ENCODE measurements at places on chromosomes 16 and 17.

DNA sequence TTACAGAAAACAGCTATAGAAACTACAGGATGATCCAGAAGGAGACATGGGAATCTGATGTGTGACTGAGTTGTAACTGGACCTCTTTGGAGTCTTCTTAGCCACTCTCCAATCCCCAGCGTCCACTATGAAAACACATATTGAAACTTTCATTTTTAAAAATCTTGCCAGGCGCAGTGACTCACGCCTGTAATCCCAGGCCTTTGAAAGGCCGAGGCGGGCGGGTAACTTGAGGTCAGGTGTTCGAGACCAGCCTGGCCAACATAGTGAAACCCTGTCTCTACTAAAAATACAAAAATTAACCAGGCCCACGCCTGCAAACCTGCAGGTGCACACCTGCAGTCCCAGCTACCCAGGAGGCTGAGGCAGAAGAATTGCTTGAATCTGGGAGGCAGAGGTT, 53.3 kb downstream of the HIC1 start:
- peak; percentile 7 for DNase-seq

- DNase-seq = no peak
Measured at GRCh38 chr17:13989138-13989537, 80.2 kb upstream of the COX10 start.

- no peak for DNase-seq
Measured at GRCh38 chr16:67383284-67383683, 10.0 kb downstream of the TPPP3 start.

DNA sequence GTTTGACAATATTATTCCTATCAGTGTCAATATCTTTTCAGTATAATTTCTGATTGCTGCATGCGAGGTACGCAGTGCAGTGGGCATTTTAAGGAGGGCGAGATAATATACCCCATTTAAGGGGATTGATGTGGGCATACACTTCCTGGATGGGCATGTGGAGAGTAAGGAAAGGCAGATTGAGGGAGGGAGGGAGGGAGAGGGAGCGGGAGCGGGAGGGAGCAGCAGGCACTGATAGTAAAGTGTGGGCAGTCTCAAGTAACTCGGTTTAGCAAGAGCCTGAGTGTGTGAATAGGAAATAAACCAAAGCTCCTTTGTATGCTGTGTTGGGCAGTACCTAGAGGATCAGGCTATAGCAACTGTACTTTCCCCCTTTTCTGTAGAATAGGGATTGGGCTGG, 5.1 kb downstream of the BPTF start:
- no peak for DNase-seq

DNA sequence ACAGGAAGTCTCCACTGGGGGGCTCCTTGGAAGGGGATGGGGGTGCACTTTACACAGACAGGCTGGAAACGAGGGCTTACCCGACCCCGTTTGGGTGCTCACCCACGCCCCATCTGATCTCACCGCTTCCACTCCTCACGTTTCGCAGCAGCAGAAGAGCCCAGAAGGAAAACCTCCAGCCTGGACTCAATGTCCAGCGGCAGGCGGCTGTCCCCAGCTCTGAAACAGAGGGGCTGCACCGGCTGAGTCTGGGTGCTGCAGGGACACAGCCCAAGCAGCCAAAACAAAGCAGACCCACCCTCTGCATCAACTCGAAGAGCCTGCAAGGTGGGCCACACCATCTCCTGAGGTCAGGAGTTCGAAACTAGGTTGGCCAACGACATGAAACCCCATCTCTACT, 3.9 kb downstream of the MEAK7 start:
- no peak for DNase-seq

- DNase-seq = no peak
Measured at GRCh38 chr16:316741-317464, 33.9 kb downstream of the PDIA2 start.

DNA sequence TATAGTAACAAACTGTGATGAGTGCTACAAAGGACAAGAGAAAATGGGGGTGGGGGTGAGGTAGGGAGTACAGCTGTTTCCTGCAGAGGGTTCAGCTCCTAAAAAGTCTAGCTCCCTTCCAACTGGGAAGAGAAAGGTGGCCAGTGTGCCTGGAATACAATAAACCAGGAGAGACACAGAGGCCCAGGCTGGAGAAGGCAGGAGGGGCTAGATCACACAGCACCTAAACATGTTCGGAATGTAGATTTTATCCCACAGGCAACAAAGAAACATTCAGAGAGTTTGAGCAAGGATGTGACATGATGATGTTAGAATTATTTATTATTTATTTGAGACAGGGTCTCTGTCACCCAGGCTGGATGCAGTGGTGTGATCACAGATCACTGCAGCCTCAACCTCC, 10.2 kb downstream of the TEX2 start:
- no peak for DNase-seq

GRCh38 chr16:89187770-89188392, 12.5 kb downstream of the SLC22A31 start:
- DNase-seq = peak; percentile 42

DNA sequence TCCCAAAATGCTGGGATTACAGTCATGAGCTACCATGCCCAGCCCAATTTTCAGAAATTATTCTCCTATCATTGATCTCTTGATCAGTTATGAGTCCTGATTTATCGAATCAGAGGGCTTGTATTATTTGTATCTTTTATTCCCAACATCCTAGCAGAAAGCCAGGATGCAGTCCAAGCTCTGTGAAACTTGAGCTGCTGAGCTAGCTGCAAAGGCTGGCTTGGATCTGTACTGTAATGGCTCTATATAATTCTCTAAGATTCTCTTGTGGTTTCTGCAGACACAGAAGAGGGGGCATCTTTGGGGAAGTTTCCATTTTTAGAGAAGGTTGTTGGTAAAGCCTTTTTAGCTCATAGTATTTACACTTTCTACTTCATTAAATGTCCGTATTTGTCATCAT, 227.1 kb downstream of the MAP2K4 start:
- DNase-seq = no peak

- DNase-seq = no peak
Measured at GRCh38 chr16:77660311-77660710, 62.0 kb upstream of the NUDT7 start.

GRCh38 chr17:38970128-38970527, 2.9 kb upstream of the FBXO47 start:
- no peak for DNase-seq

- DNase-seq = no peak
Measured at GRCh38 chr17:30334421-30334820, 564 bp upstream of the TMIGD1 start.

DNA sequence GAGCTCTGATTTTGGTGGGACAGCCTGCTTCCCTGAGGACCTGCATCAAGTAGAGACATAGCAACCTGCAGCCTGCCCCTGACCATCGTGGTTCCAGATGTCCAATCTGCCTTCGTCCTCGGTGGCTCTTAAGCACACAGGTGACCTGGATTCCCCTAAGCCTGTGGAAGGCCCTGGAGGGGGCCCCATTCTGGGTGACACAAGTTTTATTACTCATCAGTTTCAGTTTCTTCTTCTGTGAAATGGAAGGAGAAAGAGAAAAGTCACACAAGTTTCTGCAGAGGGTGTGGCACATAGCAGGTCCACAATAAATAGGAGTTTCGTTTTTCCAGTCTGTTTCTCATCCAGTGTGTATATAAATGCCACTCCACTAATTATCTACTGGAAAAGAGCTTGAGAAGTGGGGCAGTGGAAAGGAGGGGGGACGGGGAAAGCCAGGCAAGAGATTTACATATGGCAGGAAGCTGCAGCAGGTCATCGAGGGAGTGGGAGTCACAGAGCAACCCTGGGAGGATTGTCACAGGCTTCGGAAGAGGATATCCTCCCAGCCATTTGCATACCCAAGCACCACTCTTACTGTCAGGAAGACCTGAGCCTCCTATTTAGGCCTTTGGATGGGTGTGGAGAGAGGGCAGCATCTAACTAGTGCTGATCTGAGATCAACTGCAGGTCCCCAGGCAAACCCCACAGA, 10.0 kb upstream of the NOS2 start:
- peak; percentile 34 for DNase-seq

GRCh38 chr16:50266337-50267091, at the start of gene ADCY7:
TSS of gene ADCY7 (plus strand) at chr16:50266551. CDS start at chr16:50288180, 21,629 bp downstream.
- DNase-seq = peak; percentile 83

DNA sequence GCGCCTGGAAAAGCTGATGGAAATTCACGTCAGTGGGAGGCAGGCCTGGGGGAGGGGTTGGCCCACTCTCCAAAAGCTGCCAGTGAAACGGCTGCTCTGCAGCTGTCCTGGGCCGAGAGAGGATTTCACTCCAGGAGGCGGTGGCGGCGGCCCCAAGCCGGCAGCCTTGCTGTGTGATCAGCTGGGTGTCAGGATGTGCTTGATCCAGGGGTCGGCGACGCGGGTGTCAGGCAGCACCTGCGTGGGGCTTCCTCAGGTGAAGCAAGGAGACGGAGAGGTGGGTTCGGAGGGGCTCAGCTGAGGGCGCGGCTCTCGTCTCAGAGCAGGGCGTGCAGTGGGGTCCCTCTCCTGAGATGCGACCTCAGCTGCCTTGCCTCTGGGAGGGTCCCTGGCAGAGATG, 7.0 kb downstream of the CBFA2T3 start:
- DNase-seq = no peak

- no peak for DNase-seq
Measured at GRCh38 chr17:30332057-30332542, 1.8 kb downstream of the TMIGD1 start.

GRCh38 chr16:19757026-19757425, 39.0 kb downstream of the IQCK start:
- DNase-seq = no peak

- DNase-seq = no peak
Measured at GRCh38 chr16:85279825-85280545, 167.7 kb upstream of the CIBAR2 start.

GRCh38 chr16:17748044-17748719, 277.4 kb upstream of the XYLT1 start:
- DNase-seq = no peak

- peak; percentile 54 for DNase-seq
Measured at GRCh38 chr17:3667366-3668278, 756 bp downstream of the TAX1BP3 start.

- DNase-seq = no peak
Measured at GRCh38 chr17:44049294-44050060, 17.0 kb downstream of the LSM12 start.

- peak; percentile 72 for DNase-seq
Measured at GRCh38 chr17:63946440-63947363, 14.6 kb upstream of the CD79B start.

DNA sequence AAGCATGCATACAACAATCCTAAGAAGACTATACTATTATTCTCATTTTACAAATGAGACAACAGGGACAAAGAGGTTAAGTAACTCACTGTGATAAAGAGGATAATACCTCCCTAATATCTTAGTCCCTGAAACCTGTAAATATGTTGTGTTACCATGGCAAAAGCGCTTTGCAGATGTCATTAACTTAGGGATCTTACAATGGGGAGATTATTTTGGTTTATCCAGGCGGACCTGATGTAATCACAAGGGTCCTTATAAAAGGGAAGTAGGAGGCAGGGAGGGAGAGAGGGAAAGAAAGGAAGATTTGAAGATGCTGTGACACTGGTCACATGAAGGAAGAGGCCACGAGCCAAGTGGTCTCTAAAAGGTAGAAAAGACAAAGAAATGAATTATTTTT, 164.7 kb downstream of the CNTNAP4 start:
- no peak for DNase-seq

DNA sequence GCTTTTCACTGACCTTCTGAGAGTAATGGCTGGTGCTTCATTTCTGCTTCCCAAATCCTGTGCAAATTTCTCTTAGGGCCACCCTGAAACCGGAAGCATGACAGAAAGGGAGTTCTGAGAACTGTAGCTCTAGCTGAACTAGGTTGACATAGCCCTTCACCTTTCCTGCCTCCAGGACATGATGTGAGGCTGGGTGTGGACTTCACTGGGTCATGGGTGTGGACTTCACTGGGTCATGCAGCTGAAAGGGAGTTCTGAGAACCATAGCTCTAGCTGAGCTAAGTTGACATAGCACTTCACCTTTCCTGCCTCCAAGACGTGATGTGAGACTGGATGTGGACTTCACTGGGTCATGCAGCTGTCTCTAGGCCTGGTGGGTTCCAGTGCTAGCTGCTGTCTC, 54.3 kb upstream of the NLRP1 start:
- no peak for DNase-seq

GRCh38 chr16:79850348-79850747, 249.8 kb upstream of the MAF start:
- no peak for DNase-seq

- no peak for DNase-seq
Measured at GRCh38 chr17:76511668-76512365, 10.6 kb upstream of the RHBDF2 start.

GRCh38 chr16:69865701-69866100, 85.4 kb upstream of the CLEC18A start:
- no peak for DNase-seq

GRCh38 chr17:50095626-50096037, 481 bp downstream of the PDK2 start:
- DNase-seq = no peak

GRCh38 chr17:15123593-15124263, 141.4 kb downstream of the PMP22 start:
- DNase-seq = no peak

GRCh38 chr16:23608194-23608593, 12.1 kb upstream of the NDUFAB1 start:
- no peak for DNase-seq

DNA sequence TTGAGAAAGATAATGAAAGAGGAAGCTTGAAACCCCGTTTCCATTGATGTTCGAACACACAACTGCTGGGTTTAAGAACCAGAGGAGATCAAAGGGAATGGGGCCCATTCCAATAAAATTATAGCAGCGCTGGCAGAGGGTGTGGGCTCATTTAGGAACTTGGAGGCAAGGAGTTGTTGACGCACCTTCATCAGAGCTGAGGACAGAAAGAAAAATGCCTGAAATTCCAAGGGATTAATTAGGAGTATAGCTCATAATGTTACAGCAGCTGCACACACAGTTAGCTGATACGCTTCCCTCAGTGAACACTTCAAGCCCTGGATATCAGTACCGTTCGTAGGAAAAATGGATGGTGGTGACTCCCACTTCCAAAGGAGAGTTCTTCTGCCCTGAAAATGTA, 127.2 kb downstream of the AXIN2 start:
- DNase-seq = no peak

DNA sequence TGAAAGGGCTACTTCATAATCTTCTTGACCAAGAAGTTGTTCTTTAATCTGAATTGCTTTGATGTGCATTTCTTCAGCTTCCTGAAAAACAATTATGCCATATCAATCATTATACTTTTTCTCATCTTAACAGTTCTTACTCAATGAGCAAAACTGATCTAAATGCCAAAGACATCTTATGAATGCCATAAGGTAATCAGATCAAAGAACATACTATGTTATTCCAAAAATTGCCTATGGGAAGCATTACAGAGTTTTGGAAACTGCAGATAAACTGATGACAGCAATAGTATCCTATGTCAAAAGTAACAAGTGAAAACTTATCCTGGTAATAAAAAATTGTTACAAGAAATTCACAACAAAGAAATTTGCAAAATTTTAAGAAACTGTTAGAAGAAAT, 29.7 kb downstream of the CHCT1 start:
- DNase-seq = no peak

DNA sequence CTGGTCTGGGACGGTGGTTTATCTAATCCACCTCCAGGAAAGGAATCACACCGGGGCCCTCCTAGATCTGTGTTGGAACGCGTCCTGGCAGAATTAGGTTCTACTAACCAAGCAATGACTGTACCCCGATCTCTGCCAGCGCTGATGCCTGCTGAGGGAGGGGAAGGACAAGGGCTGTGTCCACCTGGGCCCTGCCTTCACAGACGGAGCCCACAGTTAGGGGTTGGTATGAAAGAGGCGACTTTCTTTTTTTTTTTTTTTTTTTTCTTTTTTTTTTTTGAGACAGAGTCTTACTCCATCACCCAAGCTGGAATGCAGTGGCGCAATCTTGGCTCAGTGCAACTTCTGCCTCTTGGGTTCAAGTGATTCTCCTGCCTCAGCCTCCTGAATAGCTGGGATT, 9.9 kb upstream of the KRT19 start:
- DNase-seq = no peak

Data from activated naive CD8-positive, alpha-beta T cell treated with anti-CD3 and anti-CD28 coated beads, Interleukin-2, amount 10 ng/mL, durations not matched to agents 7 days and 5 days (primary cell).